Astrocyte (in vitro differentiated cells and primary cell): ENCODE measurements at places on chromosomes 5 and 9. TPM values are rescaled to one million over a fixed set of nuclear protein-coding genes. Genes with fewer than 3 reads are reported as not detected.

The PCDHB11 gene
- 2.1 TPM in 2 replicates for total RNA-seq

The ST8SIA4 gene
- total RNA-seq, result 0.59 and 0.82 TPM in 2 replicates

GRCh38 chr5:154384480-154385235 is 61.1 kb upstream of the SAP30L start:
- DNase-seq, result no peak

GRCh38 chr5:77957516-77957915 is 181.4 kb upstream of the TBCA start:
- DNase-seq, result no peak

GRCh38 chr9:134288746-134289145 is 37.5 kb upstream of the RXRA start:
- DNase-seq, result no peak

The MEGF10 gene
- 15.8 and 19.5 TPM in 2 replicates for total RNA-seq
